ENCODE measurements at places on chromosomes 1 and 21.

GRCh38 chr1:205926213-205926612, 17.0 kb downstream of the SLC26A9 start:
- no peak for DNase-seq

GRCh38 chr1:68111519-68112436, 61.4 kb upstream of the DIRAS3 start:
- no peak for DNase-seq

DNA sequence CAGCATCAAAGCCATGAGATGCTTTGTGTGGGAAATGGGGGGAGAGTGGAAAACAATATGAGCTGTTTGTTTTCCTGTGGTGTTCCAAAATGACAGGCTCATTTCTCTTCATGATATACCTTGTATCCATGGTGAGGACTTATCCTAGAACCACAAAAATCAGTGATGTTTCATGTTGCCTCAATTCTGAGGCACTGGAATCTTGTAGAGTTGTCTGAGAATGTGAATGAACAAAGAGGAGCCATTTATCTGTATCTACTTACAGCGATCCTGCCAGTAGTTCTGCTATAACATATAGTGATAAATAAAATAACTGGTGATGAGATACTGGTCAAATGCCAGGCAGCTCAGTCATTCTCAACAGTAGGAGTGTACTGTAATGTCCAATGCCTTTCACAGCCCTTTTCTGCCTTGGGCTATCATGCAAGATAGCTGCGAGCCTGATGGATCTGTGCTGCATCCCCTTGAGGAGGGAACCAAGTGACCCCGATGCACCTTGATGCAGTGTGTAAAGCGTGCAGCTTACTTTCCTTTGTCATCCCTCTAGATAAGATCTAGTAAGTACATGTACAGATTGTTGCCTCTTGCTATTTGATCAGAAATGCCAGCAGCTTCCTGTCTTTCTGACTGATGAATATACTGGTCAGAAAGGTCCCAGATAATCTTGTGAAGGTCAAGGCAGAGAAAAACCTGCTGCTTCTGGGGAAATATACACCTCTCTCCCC, 52.8 kb downstream of the SLC44A3 start:
- DNase-seq, result no peak

GRCh38 chr1:24803987-24804530, 58.8 kb downstream of the CLIC4 start:
- no peak for DNase-seq

DNA sequence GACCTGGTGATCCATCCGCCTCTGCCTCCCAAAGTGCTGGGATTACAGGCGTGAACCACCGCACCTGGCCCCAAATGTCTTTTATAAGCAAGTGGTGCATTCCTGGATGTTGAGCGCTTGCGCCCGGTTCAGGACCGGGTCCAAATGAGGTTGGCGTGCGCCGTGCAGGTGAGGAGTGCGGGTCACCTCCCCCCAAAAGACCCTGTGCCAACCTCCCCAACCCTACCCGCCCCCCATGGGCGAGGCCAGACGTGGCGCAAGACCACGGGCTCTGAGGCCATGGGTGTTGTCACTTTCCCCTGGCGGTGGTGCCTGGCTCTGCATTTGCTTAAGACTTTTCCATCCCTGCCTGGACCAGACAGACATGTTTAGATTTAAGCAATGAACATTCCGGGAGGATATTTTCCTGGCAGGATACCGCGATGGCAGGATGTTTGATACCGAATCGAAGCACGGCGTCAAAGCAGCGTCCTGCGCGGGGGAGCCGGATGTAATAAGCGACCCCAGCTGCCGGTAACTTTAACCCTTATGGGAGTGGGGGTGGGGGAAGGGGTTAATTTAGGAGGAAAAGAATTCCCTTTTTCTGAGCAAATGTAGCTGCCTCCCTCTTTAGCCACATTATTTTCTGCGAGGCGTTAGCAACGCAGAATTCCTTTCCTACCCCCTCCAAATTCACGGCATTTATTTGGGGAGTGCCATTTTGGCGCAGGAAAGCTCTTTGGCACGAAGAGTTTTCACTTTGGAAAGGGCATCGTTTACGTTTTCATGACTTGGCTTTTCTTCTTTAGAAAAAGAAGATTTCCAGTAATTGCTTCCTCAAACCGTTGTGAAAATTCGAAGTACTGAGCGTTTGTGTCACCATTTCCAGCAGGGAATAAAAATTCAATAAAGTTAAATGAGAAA, 27.8 kb upstream of the RNF187 start:
- peak; percentile 17 for DNase-seq

- DNase-seq, result no peak
Measured at GRCh38 chr1:167488786-167489185, 29.5 kb downstream of the CD247 start.

DNA sequence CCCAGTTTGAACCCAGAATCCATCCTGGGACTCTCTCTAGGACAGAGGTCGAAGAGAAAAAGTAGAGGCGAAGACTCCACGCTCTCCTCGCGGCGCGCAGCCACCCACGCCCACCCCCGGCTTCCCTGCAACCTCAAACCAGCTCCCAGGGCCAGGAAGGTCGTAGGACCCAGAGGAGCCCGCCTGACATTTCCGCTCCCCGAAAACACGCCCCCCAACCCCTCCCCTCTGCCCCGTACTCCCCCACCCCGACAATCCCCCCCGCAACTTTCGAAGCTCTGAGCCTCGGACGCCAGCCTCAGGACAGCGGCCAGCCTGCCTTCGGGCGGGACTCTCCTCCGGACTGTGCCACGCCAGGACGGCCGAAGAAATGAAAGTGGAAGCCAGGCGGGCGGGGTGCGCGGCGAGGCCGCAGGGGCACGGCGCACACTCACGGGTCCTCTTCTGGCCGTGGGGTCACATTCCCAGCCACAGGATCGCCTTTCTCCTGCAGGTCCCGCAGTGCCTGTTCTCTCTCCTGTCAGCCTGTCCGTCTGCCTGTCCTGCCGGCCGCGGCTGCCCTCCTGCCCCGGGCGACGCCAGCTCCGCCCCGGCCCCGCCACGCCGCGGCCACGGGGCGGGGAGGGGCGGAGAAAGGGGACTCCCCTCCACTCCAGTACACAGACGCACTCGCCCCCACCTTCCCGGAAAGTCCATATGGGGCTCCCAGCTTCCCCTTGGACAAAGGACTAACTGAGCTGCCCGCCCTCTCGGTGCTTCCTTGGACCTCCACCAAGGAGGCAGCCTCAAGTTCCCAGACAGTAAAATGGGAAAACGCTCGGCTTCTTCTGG, at the start of gene MOB3C:
MOB3C (minus strand) TSS at position 535 of the 831 bp plus-strand sequence. CDS start 3,490 bp downstream, outside the sequence.
- peak; percentile 59 for DNase-seq

DNA sequence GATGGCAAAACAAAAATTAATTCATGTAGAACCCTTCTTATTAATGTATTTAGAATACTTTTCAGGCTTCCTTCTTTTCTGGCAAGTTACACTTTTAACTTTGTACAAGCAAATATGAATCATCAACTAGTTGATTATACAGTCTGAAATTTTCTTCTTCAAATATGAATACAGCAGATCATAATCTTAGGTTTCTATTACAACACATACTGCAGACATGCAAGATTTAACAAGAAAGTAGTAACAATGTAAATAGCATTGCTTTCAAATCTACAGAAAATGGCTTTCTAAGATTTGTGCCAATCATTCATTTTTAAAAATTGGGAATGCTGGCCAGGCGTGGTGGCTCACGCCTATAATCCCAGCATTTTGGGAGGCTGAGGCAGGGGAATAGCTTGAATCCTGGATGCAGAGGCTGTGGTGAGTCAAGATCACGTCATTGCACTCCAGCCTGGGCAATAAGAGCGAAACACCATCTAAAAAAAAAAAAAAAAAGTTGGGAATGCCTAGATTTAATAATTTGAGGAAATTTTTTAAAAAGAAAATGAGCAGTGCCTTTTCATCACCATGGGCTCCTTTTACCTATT, 68.4 kb upstream of the DPYD start:
- DNase-seq, result no peak

- DNase-seq, result no peak
Measured at GRCh38 chr1:60753036-60753900, 329.1 kb upstream of the NFIA start.

- DNase-seq, result no peak
Measured at GRCh38 chr1:21341022-21341421, 50.8 kb upstream of the ECE1 start.

DNA sequence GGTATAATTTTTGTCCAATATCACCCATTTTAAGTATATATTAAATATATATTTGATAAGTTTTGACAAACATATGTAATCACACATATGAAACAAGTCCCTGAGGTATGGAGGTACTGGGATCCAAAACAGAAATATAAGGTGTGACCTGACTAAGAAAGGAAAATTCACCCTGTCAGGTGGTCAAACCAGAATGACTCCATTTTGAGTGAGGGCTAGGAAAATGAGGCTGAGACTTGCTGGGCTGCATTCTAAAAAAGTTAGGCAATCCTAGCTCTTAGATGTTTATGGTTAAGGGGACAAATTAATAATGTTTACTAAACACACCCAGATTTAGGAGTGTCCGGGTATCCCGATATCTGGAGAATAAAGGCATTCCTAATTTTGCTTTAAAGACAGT, 11.6 kb upstream of the SLC19A2 start:
- no peak for DNase-seq

Measured in T-helper 22 cell (primary cell).